ENCODE measurements at places on chromosomes 5 and 9.

DNA sequence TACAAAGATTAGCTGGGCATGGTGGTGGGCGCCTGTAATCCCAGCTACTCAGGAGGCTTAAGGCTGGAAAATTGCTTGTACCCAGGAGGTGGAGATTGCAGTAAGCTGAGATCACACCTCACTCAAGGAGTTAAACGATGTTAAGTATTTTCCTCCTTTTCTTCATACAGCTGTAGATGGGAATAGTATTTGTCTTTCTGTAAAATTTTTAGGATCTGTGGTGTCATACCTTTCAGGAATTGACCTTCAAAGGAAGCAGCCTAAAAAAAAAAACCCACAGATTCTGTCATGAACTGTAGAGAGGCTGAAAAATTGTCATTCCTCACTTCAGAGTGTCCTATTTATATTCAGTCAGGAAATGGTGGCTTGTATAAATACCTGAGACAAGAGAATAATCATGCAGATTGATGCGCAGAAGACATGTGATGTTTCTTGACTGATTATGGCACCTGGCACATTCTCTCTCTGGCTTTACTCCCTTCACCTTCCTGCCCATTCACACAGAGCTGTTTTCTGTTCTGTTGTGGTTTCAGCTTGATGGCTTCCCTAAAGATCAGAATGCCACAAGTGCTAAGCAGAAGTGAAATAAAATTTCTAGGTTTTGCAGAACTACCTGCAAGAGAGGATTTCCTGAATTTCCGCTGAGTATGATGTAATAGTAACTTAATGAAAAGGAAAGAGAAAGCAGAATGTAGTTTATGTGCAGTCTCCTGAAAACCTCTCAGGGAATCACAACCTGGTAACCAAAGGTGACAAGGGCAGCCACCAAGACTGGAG, 3.8 kb downstream of the IFNA1 start:
- DNase-seq = no peak

DNA sequence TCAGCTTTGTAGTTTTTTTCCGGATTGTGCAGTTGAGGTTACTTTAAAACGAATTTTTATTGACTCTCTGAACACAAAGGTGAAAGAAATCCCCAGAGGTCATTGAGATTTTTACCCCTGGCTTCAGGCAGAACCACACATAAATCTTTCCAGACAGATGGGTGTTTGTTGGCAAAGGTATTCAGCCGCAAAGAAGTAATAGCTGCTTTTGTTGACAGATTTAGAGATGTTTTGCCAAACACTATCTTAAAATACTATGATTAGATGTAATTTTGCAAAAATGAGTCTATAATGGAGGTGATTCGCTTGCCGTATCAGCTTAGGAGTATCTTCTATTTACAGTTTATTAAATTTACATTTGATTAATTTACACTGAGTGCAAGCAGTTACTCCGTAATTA, 418.3 kb upstream of the CLINT1 start:
- DNase-seq = no peak

- no peak for DNase-seq
These were observed 136.7 kb upstream of the NFIL3 start for GRCh38 chr9:91560301-91560700.

DNA sequence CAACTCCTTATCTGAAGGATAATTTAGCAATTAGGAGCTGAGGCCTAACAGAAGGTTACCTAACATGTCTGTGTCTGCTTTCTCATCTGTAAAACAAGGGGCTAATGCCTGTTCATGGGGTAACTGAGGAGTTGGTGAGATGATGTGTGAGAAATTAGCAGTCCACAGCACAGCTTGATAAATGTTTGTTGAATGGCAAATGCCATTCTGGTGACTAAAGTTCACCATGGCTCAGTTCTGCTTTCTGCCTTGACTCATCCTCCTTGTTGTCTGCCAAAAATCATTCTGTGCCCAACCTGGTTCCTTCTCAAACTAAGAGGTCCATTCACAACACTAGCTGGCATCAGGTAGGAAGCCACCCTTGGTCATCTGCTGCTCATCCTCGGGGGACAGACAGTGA, 552.0 kb upstream of the KLF4 start:
- DNase-seq = no peak

- DNase-seq = no peak
These were observed 12.3 kb downstream of the MVB12B start for GRCh38 chr9:126338945-126339344.

Data from RWPE2 (cell line).